ENCODE measurements at places on chromosomes 16 and 17. TPM values are rescaled to one million over a fixed set of nuclear protein-coding genes. Genes with fewer than 3 reads are reported as not detected.

DNA sequence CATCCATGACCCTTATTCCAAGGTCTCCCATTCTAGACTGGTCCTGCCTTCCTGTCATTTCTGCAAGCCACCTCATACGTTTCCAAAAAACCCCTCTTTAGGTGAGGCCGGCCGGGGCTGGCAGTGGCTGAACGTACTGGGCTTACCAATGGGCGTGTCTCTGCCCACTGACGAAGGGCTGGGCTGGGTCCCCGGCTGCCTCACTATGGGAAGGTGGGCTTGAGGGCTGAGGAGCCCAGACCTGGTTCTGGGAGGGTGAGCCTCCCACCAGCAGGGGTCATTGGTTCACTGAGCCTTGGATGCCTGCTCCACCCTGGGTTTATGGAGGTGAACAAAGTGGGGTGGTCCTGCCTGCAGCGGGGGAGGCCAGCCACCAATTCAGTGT lies 19.9 kb downstream of the KDM8 start:
- DNase-seq: no peak
- H3K4me1 ChIP-seq: peaks cover 19% of the 10 kb centered on the region
- no peak overlapping the region for H3K4me3 ChIP-seq

- peaks cover 6% of the 10 kb centered on the region for H3K27me3 ChIP-seq
- peaks cover 4% of the 10 kb centered on the region for H3K36me3 ChIP-seq
- no peak overlapping the region for H3K27ac ChIP-seq
- H3K4me1 ChIP-seq: peaks cover 27% of the 10 kb centered on the region
- DNase-seq: no peak
Measured at GRCh38 chr17:31672161-31672819, 186.8 kb downstream of the COPRS start.

DNA sequence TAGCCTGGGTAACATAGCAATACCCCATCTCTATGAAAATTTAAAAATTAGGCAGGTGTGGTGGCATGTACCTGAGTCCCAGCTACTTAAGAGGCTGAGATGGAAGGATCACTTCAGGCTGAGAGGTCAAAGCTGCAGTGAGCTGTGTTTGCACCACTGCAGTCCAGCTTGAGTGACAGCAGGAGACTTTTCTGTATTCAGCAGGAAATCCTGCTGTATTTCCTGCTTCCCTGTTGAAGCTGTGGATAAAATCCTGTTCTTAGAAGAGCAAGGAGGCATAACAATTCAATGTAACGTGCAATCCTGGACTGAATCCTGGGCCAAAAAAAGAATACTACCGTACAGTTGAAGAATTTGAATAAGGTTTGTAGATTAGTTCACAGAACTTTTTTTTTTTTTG lies 62.2 kb downstream of the FBXL20 start:
- no peaks in the 10 kb centered on the region for H3K4me1 ChIP-seq
- no peak for DNase-seq
- no peaks in the 10 kb centered on the region for H3K27me3 ChIP-seq
- H3K27ac ChIP-seq: no peak overlapping the region
- H3K4me3 ChIP-seq: no peak overlapping the region

- H3K36me3 ChIP-seq: no peaks in the 10 kb centered on the region
- peaks cover 20% of the 10 kb centered on the region for H3K4me1 ChIP-seq
Measured at GRCh38 chr17:48892940-48893645, 506 bp downstream of the ATP5MC1 start.

- peak overlapping the region; percentile 74 for H3K4me3 ChIP-seq
- no peak for DNase-seq
- H3K4me1 ChIP-seq: peaks cover 25% of the 10 kb centered on the region
- no peaks in the 10 kb centered on the region for H3K36me3 ChIP-seq
- H3K27ac ChIP-seq: peak overlapping the region; percentile 87
- H3K27me3 ChIP-seq: no peaks in the 10 kb centered on the region
Measured at GRCh38 chr16:83137894-83138293, 511.1 kb downstream of the CDH13 start.

- H3K27me3 ChIP-seq: peaks cover 34% of the 10 kb centered on the region
- no peak overlapping the region for H3K4me3 ChIP-seq
- H3K36me3 ChIP-seq: no peaks in the 10 kb centered on the region
- DNase-seq: no peak
Measured at GRCh38 chr16:49452578-49452977, 79.0 kb downstream of the C16orf78 start.

DNA sequence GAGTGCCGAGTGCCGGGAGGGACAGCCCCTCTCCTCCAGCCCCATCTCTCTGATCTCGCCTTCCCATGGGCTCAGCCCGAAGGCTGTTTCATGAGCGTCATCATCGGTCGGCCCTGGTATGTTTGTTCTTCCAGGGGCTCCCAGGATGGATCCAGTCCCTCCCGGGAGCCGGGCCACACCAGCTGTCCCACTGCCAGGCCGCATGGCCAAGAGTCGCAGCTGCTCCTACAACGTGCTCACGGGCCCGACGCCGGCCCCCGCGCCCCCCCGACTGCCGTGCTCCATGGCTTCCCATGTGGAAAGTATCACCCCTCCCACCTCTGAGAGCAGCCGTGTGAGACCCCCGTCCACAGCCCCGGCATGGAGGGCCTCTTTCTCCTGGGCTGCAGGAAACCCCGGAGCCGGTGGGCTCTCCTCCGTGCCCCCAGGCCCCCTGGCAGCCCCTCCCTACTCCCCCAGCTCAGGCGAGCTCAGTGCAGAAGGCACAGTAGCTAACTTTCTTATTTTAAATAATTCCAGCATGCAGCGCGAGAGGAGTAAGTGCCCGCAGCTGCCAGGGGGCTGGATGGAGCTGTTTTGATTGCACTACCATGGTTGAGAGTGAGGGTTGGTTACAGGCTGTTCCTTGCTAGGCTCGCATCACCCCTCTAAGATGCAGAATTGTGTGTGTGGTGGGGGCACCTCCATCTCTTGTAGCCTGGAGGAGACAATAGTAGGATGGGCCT lies 26.6 kb upstream of the GSE1 start:
- H3K27me3 ChIP-seq: no peaks in the 10 kb centered on the region
- H3K4me3 ChIP-seq: no peak overlapping the region
- peaks cover 64% of the 10 kb centered on the region for H3K4me1 ChIP-seq
- no peak overlapping the region for H3K27ac ChIP-seq

- DNase-seq: peak; percentile 63
- H3K4me3 ChIP-seq: no peak overlapping the region
- peaks cover 6% of the 10 kb centered on the region for H3K27me3 ChIP-seq
- no peaks in the 10 kb centered on the region for H3K4me1 ChIP-seq
Measured at GRCh38 chr16:50434872-50435478, 66.2 kb upstream of the BRD7 start.

Gene SDK2
- 16.5 TPM for total RNA-seq

Gene ATP1B2
- 3.0 TPM for total RNA-seq

Gene AGRP
- not detected for total RNA-seq

Gene KRT222
- not detected for total RNA-seq

Gene CDH3
- 3.6 TPM for total RNA-seq

Gene KLHL10
- not detected for total RNA-seq

Gene C16orf95
- total RNA-seq: 8.3 TPM
